Activated naive CD4-positive, alpha-beta T cell treated with Interleukin-2 at 50 U/mL for 16 hours (primary cell): ENCODE measurements at places on chromosomes 5 and 9.

- DNase-seq, result no peak
Measured at GRCh38 chr5:73955271-73955846, 329.4 kb downstream of the ARHGEF28 start.

DNA sequence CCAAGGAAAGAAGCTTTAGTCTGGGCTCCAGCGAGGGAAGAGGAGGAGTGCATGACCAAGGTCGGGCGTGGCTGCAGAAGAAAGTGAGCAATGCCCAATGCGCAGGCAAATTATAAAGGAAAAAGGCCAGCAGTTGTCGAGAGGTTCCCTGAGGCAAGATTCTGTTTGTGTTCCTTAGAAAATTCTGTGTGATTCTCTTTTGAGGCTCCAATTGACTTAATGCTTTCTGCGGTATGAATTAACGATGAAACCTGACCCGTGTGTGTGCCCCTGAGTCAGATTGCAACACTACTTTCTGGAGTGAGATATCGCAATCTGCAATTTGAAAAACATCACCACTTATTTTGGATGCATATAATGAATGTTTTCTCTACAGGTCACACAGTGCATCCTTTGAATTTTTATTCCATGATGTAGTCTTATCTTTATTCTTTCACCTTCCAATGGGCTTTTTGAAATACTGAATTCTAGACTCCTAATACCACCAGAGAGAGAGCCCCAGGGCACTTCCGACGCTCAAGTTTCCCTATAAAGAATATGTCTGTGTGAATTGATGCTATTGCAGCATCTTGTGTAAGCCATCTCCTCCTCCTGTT is 117.9 kb upstream of the IL6ST start:
- DNase-seq, result no peak

- no peak for DNase-seq
Measured at GRCh38 chr5:40733879-40734563, 21.7 kb downstream of the TTC33 start.

DNA sequence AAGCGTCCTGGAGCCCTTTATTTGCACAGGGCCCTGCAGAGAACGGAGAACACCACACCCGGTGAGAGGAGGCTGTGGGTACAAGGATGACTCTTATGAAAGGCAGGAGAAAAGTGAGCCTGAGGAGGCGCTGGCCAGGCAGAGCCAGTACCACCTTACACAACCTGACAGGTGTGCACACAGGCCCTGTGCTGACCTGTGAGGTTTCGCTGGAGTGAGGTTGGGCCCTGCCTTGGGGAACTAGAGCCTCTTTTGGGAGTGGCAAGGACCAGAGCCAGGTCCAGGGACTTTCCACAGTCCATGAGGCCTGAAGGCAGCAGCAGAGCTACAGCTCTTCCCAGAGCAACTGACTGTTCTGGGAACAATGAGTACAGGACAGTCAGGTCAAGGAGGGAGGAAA is 3.1 kb downstream of the SRD5A1 start:
- no peak for DNase-seq

GRCh38 chr5:74226716-74227485 is 413.6 kb downstream of the ENC1 start:
- no peak for DNase-seq
